ENCODE measurements at places on chromosomes 2 and 18.

GRCh38 chr2:23637011-23637778, 252.2 kb downstream of the KLHL29 start:
- no peak for DNase-seq

DNA sequence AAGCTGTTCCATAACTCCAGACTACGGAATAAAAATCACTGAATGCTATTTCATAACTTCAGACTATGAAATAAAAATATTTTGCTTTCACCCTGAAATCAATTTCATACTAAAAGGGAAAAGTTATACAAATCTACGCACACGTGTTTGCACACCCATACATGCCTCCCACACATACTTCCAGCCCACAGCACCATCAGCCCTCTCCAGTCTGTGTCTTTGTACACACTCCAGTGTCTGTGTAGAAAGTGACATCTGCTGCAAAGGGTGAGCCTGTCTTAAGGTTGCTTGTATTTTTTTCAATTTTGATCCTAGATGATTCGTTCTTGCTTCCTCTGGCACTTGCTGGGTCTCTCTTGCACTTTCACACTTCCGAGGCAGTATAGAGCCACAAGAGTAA, 53.6 kb downstream of the VIT start:
- DNase-seq = no peak

DNA sequence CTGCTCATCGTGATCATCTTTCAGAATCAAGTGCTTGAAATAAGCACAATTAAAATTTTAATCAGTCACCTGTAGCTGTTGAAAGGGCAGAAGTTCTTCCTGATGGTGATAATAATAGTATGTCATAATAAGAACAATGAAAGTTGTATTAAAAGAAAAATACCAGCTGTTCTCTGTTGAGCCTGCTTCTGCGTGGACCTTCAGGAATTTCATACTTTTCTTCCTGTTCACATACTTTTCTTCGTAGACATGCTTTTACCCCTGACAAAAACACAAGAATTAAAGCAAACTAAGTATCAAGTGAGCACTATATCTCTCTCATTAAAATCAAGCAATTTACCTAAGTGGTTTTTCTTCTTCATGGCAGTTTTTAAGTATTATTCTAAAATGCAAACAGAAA, 79.2 kb downstream of the BARD1 start:
- DNase-seq = no peak

GRCh38 chr18:55608497-55608896, 20.5 kb upstream of the TCF4 start:
- DNase-seq = no peak

- DNase-seq = no peak
Observed at GRCh38 chr2:54556621-54557121, 100.5 kb downstream of the SPTBN1 start.

GRCh38 chr2:150681120-150681804, 193.8 kb upstream of the RND3 start:
- no peak for DNase-seq

DNA sequence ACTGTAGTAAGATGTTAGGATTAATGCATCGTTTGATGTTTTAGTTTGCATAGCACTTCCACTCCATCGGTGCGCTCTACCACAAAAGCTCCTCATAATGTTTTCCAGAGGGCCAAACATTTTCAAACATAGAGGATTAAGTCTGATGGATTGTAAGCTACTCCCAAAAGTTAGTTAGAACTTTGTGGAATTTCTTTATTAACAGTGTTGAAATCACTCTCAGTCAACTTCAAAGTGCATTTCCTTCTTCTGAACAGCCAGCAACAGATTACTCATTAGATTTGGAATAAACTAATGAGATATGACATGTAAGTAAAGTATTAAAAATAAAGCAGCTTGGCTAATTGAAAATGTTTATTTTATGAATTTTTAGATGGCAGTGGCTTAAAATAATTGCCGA, 30.1 kb upstream of the CTAGE1 start:
- DNase-seq = no peak

DNA sequence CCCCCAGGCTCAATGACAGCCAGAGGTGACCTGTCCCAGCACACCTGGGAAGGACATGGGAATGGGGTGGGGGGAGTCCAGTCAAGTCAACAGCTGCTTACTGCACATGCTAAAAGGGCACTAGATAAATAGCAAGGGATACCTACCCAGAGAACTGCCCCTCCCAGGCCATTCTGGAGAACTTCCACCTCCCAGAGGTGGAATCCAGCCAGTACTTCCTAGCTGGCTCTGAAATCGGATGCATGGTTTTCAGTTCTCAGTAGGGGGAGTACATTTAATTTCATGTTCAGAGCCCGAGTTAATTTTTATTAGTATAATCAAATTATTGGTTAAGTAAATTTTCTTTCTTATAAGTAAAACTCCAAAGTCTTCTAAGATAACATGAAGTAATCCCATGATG, 28.9 kb upstream of the ITGA6 start:
- no peak for DNase-seq

GRCh38 chr18:54382733-54383252, 25.1 kb downstream of the C18orf54 start:
- no peak for DNase-seq

DNA sequence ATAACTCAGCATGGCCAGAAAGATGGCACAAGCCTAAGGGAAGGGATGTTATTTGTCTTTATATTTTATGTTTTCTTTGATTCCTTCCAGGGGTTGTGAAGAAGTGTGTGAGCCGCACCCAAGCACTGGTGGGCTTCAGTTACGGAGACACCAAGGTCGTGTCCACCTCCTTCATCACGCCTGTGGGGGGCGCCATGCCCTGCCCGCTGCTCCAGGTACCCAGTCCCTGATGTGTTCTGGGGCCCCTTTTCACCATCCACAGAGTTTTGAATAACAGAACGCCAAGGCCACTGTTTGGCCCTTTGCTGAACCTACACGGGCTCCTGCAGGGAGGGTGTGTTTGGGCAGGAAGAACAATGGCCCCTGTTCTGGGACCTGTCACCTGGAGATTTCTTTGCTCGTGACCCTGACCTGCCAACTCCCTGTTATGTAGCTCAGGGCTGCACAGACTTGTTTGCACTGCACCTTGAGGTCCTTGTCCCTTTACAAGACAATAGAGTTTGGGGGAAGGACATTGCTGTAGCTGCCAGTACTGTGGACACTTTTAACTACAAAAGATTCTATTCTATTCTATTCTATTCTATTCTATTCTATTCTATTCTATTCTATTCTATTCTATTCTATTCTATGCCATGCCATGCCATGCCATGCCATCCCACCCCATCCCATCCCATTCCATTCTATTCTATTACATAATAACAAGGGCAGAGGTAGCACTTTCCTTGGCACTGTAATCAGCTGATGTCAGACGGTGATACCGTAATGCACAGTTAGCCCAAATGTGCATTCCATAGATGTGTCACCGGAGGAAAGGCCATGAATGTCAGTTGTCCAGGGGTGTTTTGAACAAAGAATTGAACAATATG, 48.2 kb upstream of the CNGA3 start:
- DNase-seq = no peak

DNA sequence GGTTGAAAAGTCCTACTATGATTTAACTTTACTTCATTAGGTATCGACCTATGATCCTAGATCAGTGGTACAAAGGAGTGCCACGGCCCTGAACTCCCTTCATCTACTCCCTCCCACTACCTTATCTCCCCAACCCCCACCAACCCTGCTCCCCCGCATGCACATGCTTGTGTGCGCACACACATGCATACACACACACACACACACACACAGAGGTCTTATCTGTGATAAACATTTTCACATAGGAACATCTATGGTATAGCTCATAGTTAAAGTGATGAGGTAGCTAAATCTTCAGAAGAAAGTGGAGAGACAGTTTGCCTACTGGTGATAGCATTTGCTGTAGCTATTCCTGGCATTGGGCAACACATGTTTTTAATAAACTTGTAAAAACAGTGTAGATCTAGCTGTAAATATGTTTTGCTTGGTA, 471.3 kb downstream of the ZEB2 start:
- no peak for DNase-seq

- no peak for DNase-seq
Observed at GRCh38 chr2:44743473-44743872, 198.0 kb upstream of the SIX3 start.

GRCh38 chr2:173159791-173160463, 84.3 kb downstream of the MAP3K20 start:
- DNase-seq = peak; percentile 83

DNA sequence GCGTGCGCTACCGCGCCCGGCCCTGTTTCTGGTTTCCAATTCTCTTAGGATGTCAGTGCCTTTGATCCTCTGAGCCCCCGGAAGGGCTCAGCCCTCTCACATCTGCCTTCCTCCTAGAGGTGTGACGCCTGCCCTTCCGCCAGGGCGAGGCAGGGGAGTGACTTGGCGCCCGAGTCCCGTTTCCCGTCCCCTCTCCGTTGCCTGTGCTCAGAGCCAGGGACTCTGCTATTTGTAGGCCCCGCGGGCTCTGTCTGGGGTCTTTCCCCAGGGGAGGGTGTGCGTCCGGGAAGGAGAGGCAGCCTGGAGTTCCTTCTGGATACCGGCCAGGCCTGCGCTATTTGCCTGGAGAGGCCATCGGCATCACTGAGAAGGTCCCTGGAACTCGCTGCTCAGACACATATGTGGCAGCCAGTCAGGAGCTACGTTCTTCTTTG, 103.7 kb upstream of the TAF1B start:
- DNase-seq = no peak

GRCh38 chr18:42730272-42730671, 385.2 kb downstream of the RIT2 start:
- no peak for DNase-seq

DNA sequence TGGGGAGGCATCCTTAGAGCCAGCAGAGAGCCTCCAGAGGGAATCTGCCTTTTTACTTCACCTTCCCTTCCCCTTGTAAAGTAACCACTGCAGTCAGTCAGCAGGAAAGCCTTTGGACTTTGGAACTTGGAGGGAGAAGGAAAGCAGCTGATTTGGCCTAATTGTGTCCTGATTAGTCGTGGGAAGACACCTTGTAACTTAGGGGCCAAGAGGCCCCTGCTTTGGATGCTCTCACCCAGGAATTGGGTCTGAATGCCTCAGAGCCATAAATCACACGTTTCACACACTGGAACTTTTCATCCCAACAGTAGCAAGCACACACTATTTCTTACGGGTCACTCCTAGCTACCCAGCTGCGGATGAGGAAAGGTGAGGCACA, 81.0 kb upstream of the PPM1B start:
- no peak for DNase-seq

DNA sequence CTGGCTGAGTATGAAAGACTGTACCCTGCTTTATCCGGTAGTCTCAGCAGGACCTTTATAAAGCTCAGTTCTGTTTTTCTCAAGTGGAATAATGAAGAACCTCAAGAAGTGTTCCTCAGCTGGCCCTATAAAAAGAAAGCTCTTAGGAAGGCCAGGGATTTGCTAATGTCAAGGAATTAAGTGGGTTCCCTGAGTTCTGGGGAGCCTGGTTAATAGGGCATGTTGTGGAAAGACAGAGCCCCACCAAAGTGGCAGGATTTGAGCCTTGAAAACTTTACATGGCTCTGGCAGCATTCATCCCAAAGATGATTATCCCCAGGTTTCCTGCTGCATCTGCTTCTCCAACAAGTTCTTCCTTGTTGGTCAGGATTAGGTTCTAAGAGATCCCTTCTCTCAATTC, 6.9 kb upstream of the DYSF start:
- DNase-seq = no peak

- no peak for DNase-seq
Observed at GRCh38 chr2:176746411-176746810, 466.2 kb upstream of the HNRNPA3 start.

DNA sequence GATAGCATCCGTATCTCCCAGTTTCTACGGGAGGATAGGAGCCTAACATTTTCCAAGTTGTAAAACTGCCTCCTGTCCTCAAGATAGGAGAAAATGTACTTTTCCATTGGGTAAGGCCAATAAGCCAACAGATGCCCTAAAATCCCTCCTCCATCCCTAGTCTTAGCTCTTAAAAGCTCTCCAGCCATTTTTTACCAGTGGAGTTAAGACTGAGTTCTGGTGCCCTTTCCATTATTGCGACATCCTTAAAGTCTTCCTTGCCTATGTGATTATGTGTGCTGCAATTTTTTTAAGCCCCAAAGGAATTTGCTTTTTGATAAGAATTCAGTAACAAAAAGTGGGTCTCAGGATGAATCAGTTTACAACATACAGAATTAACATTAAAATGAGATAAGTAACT, 33.0 kb downstream of the LINC00305 start:
- no peak for DNase-seq

DNA sequence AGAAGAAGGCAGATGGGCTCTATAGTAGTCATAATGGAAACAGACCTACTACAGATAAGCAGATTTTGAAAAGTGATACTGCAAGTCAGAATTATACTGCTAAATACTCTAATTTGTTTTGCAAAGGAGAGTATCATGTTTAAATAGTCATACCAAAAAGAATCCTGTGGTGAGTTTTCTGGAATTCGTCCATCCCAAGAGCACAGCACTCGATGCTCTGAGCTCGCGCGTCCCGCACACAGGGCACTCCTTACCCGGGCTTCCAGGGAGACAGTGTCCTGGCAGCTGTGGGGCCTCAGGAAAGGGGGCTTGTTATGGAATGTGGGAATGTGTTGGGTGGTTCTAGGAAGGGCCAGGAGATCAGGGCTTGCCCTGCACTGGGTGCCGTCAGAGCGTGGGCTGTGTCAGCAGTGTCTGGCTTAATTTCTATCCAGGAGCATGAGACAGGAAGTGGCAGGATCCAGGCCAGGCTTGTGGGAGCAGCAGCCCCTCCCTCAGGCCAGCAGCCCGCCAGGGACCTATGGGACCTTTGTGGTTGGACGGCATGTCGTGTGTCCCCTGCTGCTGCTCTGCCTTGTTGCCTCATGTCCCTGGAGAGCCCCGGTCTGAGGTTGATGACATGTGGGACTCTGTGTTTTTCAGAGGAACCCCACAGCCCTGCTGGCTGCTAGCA, 193.2 kb upstream of the TPO start:
- DNase-seq = peak; percentile 5

GRCh38 chr2:54143780-54144179, 28.4 kb downstream of the ACYP2 start:
- no peak for DNase-seq

DNA sequence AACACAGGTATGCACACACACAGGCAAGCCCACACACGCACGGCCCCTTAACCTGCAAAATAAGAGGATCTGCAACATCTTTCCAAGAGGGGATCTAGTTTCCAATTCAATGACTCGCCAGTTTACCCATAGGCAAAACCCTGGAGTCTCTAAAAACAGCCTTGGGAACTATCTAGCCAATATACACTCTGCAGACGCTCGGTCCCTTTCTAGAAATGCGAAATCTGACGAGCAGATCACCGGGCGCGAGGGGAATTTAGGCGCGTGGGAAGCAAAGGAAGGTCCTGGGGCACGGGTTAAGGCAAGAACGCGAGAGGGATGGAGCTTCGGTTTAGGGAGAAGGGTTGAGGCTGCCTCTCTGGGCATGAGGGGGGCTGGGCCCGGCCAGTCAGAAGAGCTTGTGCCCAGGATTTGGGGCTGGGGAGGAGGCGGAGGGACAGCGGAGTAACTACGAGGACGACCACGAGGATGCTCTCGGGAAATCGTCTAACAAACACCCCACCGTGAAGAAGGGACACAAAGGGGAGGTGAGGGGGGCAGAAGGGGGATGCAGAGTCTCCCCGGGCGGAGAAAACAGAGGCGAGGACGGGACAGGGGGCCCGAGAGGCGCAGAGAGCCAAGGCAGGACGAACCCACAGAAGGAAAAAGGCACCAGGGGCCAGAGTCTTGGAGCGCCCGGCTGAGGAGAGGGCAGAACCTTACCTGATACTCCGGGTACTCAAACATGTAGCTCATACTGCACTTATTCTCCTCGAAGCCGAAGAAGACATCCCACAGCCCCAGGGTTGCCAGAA, 542 bp downstream of the PGAP1 start:
- peak; percentile 11 for DNase-seq

Measured in amniotic stem cell (primary cell).